ENCODE measurements at places on chromosomes 11 and 22. TPM values are rescaled to one million over a fixed set of nuclear protein-coding genes. Genes with fewer than 3 reads are reported as not detected.

The VWCE gene
- total RNA-seq = 17.7 TPM

The SLC22A12 gene
- not detected for total RNA-seq

The THY1 gene
- total RNA-seq = not detected

GRCh38 chr22:37716708-37717107 lies 19.9 kb downstream of the TRIOBP start:
- H3K4me3 ChIP-seq = no peak overlapping the region
- DNase-seq = no peak
- H3K27ac ChIP-seq = no peak overlapping the region
- H3K27me3 ChIP-seq = no peaks in the 10 kb centered on the region

- peaks cover 7% of the 10 kb centered on the region for H3K4me1 ChIP-seq
- DNase-seq = no peak
- no peak overlapping the region for H3K4me3 ChIP-seq
- no peak overlapping the region for H3K27ac ChIP-seq
These were observed 60.3 kb downstream of the UBASH3B start for GRCh38 chr11:122715548-122716440.

DNA sequence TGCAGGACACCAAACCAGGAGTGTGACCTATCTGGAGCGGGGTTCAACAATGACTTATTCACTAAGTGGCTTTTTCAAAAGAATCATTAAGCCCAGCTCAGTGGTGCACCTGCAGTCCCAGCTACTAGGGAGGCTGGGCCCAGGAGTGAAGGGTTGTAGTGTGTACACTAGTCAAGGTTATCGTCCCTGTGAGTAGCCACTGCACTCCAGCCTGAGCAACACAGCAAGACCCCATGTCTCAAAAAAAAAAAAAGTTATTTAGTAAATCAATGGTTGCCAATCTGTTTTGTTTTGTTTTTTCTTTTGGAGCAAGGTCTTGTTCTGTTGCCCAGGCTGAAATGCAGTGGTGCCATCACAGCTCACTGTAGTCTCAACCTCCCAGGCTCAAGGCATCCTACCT lies 7.9 kb downstream of the RHOG start:
- no peak overlapping the region for H3K4me3 ChIP-seq
- no peaks in the 10 kb centered on the region for H3K36me3 ChIP-seq
- H3K27ac ChIP-seq = no peak overlapping the region

DNA sequence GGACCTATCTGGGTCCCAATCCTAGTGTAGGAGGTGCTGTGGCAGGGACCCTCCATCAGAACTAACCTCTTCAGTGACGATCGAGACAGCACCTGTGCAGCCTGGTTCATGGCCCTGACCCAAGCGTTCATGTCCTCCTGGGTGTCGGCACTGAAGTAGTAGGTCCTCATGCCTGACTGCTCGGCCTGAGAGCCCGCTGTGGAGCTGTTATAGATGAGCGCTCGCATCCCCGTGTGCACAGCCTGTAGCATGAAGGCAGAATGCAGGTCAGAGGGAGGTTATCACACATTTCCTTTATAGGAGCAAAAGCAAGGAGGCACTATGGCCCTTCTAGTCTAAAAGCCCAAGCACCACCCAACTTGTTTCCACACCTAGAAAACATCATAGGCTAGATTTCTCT lies 103.0 kb downstream of the C11orf58 start:
- no peaks in the 10 kb centered on the region for H3K27me3 ChIP-seq
- no peak overlapping the region for H3K27ac ChIP-seq
- H3K36me3 ChIP-seq = no peaks in the 10 kb centered on the region
- no peak overlapping the region for H3K4me3 ChIP-seq

- no peaks in the 10 kb centered on the region for H3K27me3 ChIP-seq
- H3K4me1 ChIP-seq = peaks cover 50% of the 10 kb centered on the region
- H3K27ac ChIP-seq = no peak overlapping the region
- no peak overlapping the region for H3K4me3 ChIP-seq
These were observed 3.4 kb upstream of the PIM3 start for GRCh38 chr22:49956914-49957825.

Measured in Caco-2 (cell line).